Glomerular endothelial cell (primary cell): ENCODE measurements at places on chromosomes 2 and 18.
A peak's percentile ranks its signal among the peaks of the same experiment; 100 is the strongest.

- DNase-seq: no peak
These were observed 116.7 kb upstream of the MGAT5 start for GRCh38 chr2:134137182-134137611.

GRCh38 chr2:163735685-163736432, at the start of gene FIGN:
Gene FIGN, minus strand, starts transcription at chr2:163736008. Its CDS starts 1,081 bp downstream, at chr2:163734927.
- DNase-seq: peak; percentile 64

GRCh38 chr2:187390891-187391290, 57.2 kb downstream of the CALCRL start:
- peak; percentile 33 for DNase-seq

- no peak for DNase-seq
These were observed 2.8 kb downstream of the KCNG2 start for GRCh38 chr18:79800371-79801180.

GRCh38 chr2:134308474-134309385, 54.9 kb downstream of the MGAT5 start:
- no peak for DNase-seq

- DNase-seq: no peak
These were observed 116.1 kb upstream of the STK17B start for GRCh38 chr2:196287523-196287922.

GRCh38 chr18:23912356-23912755, 102.2 kb upstream of the TTC39C start:
- DNase-seq: no peak

GRCh38 chr18:56038171-56039030, 450.4 kb upstream of the TCF4 start:
- DNase-seq: no peak

- DNase-seq: no peak
These were observed 5.2 kb downstream of the ZNF638 start for GRCh38 chr2:71336802-71337201.

GRCh38 chr2:163373496-163373895, 362.3 kb downstream of the FIGN start:
- no peak for DNase-seq

- no peak for DNase-seq
These were observed 241.4 kb downstream of the SLC8A1 start for GRCh38 chr2:40210344-40210967.

- no peak for DNase-seq
These were observed 148.6 kb downstream of the ZNF236 start for GRCh38 chr18:76970770-76971559.

DNA sequence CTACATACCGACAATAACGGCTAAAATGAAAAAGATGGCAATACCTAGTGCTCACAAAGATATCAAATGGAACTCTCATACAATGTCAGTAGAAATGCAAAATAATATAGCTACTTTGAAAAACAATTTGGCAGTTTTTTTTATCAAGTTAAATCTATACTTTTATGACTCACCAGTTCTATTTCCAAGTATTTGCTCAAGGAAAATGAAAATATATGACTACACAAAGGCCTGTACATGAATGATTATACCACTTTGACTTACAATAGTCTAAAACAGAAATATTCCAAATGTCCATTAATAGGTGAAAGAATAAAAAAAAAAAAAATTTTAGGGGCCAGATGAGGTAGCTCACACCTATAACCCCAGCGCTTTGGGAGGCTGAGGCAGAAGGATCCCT, 219.8 kb downstream of the ZRANB3 start:
- no peak for DNase-seq

DNA sequence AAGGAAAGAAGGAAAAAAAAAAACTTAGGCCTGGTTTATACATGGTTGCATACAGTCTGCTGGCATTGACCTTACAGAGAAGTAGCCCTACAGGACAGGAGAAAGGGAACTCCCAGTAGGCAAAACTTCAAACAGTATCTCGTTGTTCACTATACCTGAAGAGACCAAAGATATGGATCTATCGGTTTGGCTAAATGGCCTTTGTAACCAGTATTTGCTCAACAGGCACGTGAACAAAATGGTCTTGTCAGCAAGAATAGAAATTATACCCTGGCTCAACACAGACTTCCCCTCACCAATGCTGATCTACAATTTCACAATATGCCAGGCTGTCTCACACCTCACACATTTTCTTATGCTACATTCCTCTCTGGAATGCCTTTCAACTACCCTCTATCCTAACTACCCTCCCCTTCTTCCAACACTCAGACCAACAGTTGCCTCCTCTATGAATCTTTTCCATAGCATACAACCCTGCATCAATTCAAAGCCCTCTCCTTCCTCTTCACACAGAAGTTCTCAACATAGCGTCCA, 13.7 kb downstream of the HYCC2 start:
- no peak for DNase-seq

GRCh38 chr2:54471221-54471711, 15.1 kb downstream of the SPTBN1 start:
- no peak for DNase-seq

DNA sequence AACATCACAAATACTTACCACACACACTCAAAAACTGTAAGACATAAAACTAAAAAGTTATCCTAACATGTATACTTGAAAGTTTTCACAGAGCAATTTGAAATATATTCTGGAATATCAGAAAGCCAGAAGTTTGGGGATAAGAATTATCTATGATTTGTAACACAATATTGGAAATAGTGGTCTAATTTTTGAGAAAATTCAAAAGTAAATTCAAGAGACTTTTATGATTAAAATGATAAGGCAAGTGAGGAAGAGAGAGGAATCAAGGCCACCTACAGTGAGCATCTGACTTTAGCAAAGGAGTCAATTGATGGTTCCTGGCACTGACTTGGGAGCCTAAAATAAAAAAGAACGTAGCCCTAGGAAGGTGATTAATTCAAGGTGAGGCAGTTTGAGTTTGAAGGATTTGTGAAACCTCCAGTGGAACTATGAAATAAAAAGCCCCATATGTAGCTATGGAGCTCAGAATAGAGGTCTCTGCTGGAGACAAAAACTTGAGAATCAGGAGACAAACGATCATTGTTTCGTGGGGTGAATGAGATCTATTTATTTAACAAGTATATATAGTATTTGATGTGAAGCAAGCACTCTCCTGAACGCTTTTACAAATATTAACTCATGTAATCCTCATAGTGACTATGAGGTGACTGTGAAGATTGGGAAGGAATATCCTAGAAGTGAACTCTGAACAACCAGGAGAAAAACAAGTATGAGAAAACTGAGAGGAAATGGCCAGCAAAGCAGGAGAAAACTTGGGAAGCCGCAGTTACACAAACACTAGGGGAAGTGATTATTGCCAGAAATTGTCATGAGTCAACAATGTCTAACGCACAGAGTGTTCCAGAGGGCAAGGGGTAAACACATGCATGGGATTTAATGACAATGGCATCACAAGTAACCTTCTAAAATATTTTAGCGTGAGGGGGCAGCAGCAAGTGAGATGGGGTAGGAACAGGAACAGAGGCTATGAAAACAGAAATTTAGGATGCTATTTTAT, 12.8 kb downstream of the TFPI start:
- DNase-seq: peak; percentile 86
